ENCODE measurements at places on chromosomes 12 and 14.
A peak's percentile ranks its signal among the peaks of the same experiment; 100 is the strongest.

- peak; percentile 10 for DNase-seq
These were observed 87.5 kb downstream of the SETD3 start for GRCh38 chr14:99393059-99393655.

GRCh38 chr12:72499244-72499643 lies 227.1 kb downstream of the TRHDE start:
- no peak for DNase-seq

DNA sequence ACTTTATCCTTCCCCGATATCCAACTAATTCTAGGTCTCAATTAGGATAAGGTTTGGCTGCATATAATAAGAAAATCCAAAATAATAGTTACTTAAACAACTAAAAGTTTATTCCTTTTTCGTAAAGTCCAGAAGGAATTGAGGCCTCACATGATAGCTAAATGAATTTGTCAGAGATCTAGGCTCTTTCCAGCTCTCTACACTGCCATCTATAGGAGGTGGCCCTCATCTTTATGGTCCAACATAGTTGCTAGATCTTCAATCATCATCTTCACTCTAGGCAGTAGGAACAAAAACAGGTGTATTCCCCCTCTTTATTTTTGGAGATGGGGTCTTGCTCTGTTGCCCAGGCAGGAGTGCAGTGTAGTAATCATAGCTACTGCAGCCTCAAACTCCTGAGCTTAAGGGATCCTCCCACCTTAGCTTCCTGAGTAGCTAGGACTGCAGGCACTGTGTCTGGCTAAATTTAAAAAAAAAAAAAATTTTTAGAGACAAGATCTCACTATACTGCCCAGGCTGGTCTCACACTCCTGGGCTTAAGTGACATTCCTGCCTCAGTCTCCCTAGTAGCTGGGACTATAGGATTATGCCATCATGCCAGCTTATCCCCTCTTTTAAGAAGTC lies 46.5 kb upstream of the SAV1 start:
- DNase-seq: no peak

- no peak for DNase-seq
These were observed 59.1 kb downstream of the TMTC2 start for GRCh38 chr12:82745807-82746206.

DNA sequence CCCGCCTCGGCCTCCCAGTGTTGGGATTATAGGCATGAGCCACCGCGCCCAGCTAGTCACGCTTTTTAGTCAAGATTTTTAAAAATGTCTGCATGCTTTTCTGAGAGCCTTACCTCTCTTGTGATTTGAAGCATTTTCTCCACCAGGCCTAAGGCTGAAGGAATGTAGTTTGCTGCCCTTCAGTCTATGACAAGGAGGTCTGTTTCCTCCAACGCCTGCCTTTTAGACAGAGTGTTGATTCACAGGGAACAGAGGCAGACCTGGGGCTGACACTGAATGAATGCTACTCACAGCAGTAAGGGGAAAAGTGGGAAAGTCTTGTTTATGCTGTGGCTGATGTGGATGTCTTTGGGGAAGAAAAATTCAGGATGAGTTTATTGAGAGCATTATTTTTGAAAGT lies 27.2 kb upstream of the MDM2 start:
- no peak for DNase-seq

DNA sequence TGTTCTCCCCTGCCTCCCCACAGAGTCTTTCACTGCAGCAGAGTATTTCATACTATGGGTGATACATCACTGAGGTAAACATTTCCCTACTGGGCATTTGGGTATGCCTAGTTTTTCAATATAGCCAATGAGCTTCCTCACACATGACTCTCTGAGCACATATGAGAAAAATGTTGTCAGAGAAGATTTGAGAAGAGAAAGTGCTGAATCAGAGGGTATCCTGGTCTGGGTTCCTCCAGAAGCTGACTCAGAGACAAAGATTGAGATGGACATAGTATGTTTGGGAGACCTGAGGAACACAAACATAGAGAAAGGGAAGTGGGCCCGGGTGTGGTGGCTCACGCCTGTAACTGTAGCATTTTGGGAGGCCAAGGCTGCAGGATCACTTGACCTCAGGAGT lies 12.6 kb downstream of the SLC8B1 start:
- no peak for DNase-seq

GRCh38 chr14:89640141-89640540 lies 223.1 kb upstream of the FOXN3 start:
- DNase-seq: no peak

- no peak for DNase-seq
These were observed 1422.3 kb downstream of the AACS start for GRCh38 chr12:126487431-126487980.

GRCh38 chr14:99055816-99056215 lies 216.2 kb downstream of the BCL11B start:
- DNase-seq: no peak

- DNase-seq: no peak
These were observed 42.1 kb downstream of the FOXN3 start for GRCh38 chr14:89374908-89375307.

GRCh38 chr12:9740106-9740750 lies 7.3 kb upstream of the CLECL1 start:
- DNase-seq: no peak

DNA sequence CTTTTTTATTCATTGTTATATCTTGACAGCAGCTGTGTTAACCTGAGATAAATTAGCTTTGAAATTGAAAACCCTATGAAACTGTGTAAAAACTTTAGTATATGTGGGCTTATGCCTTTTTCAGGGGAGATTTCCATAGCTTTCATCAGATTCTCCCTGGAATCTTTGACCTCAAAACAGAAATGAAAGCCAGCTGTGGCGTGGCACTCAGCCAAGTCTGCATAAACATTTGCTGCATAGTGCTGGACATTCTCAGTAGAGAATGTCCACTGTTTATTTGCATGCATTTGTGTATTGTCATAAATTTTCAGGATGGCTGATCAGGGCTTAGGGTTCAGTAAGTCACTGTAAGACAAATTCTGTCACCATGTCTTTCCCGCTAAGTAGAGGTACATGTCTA lies 115.3 kb upstream of the NAP1L1 start:
- no peak for DNase-seq

GRCh38 chr14:21258005-21258888 lies 11.0 kb downstream of the HNRNPC start:
- no peak for DNase-seq

GRCh38 chr12:111022386-111022785 lies 102.0 kb upstream of the MYL2 start:
- DNase-seq: no peak

DNA sequence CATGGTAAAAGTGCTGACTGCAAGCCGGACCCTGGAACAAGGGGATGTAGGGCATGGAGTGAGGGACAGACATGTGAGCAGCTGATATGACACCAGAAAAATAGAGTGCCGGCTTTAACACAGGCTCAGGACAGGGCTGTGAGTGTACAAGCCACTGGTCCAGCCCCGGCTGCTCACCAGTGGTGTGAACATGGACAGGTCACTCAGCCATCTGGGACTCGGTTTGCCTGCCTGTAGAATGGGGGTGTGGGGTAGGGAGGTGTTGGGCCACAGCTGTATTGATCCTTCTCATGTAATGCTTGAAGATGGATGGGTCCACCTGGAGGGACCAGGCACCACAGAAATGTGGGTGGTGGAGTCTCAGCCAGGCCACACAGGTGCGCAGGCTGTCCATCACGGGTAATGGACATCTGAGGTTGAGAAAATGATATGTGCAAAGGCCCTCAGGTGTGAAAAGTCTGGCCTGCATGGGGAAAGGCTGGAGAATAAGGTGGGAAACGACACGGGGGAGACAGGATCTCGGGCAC lies 10.6 kb upstream of the KRT74 start:
- DNase-seq: no peak

- no peak for DNase-seq
These were observed 9.1 kb downstream of the NTF3 start for GRCh38 chr12:5440978-5441377.

- no peak for DNase-seq
These were observed 54.0 kb upstream of the CDKN3 start for GRCh38 chr14:54342806-54343205.
